ENCODE measurements at places on chromosomes 1 and 21.

- DNase-seq = peak; percentile 76
These were observed 13.6 kb upstream of the LAMTOR5 start for GRCh38 chr1:110420874-110421793.

DNA sequence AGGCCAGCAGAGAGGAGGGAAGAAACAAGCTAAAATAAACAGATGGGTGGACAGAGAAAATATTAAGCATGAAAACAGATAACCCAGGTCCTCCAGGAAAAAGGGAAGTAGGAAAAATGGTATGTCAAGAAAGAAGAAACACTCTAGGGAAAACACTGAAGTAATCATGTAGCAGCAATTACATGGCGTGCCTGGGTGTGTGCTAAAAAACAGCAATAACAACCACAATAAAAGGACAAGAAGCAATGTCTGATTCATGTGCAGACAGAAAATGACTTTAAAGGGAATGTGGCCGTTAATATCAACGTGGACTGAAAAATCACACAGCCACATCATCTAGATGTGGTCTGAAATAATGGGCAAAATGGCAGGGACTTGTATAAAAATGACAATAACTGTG lies 369.7 kb downstream of the PTBP2 start:
- DNase-seq = no peak

GRCh38 chr1:215825056-215825455 lies 258.0 kb downstream of the KCTD3 start:
- no peak for DNase-seq

DNA sequence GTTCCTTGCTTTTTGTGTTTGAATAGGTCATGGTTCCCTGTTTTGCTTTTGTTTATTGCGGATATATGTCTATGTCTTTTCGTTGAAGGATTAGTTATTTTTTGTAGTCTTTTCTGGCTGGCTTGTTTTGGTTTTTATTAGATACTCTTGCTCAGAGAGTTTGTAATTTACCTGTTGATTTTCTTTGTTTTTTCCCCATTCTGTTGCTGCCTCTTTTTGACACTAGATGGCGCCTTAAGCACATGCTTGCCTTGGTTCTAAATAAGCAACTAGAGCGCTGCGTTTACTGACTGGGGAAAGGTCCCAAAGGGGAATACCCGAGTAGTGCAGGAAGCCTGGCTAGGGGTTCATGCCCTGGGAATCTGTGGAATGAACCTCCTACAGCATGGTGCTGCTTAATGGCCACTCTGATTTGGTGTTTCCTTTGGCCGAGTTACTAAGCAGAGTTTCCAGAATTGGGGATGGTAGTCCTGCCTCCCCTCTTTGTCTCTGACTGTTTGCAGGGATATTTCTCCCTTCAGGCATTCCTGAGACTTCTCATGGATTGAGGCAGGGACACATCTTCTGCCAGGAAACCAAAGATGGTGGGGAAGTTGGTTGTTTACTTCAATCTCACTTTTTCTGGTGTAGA lies 143.2 kb downstream of the PTPRU start:
- no peak for DNase-seq

- DNase-seq = no peak
These were observed 6.4 kb upstream of the TNNI1 start for GRCh38 chr1:201427963-201428362.

DNA sequence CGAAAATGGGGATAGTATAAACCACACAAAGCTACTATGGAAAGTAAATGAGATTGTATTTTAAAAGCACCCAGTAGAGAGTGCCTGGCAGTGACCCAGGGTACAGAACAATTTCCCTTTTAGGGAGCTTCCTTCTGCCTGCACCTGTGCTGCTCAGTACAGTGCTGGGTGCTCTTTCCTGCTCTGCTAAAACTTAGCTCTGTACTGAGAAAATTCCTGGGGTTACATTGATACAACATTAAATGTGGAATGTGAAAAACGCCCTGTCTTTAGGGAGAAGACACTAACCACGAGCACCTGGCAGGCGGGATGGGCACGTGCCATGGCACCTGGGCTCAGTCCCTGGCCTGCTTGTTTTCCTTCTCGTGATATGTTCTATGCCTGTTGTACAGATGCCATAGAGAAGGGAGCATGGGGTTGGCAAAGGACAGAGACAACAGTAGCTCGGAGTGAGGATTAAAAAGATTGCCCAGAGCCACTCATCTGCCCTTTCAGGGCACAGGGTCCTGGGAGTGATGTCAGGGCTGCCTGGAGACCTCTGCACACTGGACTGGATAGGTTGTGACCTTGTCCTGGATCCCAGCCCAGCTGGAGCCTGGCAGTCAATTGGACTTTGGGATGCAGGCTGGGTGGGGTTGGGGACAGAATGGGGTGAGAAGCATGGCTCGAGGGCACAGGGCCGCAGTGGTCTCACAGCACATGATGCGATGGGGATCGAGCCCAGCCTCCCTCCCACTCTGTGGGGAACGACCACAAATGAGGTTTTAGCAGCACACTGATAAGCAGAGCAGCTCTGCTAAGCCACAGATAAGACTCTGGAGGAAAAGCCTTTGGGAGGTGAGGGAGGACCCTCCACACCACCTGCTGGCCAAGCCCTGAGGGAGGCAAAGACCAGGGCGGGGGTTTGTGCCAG lies 4.2 kb downstream of the SPATA46 start:
- DNase-seq = no peak

DNA sequence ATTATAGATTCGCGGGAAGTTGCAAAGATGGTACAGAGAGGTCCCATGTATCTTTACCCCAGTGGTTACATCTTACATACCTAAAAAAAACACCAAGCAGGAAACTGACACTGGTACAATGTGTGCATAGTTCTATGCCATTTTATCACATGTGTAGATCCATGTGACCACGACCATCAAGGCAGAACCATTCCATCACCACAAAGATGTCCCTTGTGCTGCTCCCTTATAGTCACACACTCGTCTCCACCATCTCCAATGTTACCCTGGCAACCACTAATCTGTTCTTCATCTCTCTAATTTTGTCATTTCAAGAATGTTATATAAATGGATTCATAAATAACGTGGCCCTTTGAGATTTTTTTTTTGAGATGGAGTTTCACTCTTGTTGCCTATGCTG lies 156.9 kb upstream of the MAGI3 start:
- DNase-seq = no peak

DNA sequence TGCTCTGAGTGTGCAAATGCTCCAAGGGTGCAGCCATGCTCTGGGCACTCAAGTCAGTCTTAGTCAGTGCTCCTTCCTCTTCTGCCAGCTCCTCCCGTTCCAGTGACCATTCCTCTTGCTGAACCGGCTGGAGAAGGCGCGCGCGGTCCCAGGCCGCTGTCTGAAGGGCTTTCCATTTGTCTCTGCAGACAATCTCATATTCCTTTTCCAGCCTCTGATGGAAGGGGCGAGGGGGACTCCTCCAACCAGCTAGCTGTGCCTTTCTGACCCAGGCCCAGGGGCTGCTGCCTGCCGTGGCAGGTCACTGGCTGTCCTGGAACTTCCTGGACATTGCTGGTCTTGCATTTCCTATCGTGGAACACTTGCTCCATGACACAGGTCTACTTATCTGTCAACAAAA lies 67.5 kb downstream of the RIPK4 start:
- no peak for DNase-seq

- no peak for DNase-seq
These were observed 12.2 kb downstream of the ADAMTS5 start for GRCh38 chr21:26954662-26955121.

DNA sequence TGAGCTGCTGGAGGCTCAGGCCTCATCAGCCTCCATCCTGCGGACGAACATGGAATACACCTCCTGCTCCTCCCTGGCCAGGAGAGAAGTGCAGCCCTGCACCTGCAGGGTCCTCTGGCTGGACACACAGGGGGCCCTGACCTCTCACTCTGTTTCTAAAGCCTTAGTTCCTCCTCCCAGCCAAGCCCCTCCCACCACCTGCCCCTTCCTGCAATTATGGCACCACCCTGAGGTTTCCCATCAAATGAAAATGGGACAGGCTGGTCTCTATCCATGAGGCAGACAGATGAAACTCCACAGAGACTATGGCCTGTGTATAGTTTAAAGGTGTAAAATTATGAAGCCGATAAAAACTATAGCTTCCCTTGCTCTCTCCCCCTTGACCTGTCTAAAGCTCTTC lies 42.6 kb downstream of the CACNA1S start:
- no peak for DNase-seq

- DNase-seq = no peak
These were observed 42.7 kb upstream of the DNASE2B start for GRCh38 chr1:84355556-84355955.

- DNase-seq = peak; percentile 35
These were observed 691.3 kb upstream of the CXADR start for GRCh38 chr21:16821588-16821987.

DNA sequence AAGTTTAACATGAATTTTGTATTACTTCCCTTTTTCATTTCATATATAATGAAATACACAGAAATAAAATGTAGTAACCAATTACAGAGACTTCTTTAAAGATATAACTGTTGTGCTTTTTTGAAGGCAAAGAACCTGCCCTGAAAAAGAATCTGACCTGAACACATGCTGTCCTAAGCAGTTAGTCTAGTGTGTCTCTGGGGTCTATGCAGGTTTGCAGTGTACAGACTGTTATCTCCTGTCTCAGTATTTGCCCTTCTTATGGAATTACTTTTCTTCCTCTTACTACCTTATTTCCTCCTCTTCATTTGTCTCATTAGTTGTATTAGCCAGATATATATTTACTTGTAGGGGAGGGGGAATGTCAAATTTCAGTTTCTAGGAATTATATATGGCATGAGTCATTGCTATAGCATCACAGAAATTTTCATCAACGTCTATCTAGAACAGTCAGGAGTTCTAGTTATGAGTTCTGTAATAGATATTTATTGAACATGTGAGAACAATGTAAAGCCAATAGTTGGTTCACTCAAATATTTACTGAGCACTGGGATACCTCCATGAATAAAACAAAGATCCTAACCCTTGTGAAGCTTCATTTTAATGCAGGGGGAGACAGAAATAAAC lies 28.4 kb upstream of the PLEKHO1 start:
- no peak for DNase-seq

- DNase-seq = peak; percentile 74
These were observed 19.3 kb upstream of the TBX19 start for GRCh38 chr1:168261390-168261789.

- no peak for DNase-seq
These were observed 28.5 kb upstream of the ANGPTL1 start for GRCh38 chr1:178899402-178899801.

GRCh38 chr1:29122682-29123052 lies 1.0 kb downstream of the TMEM200B start:
- peak; percentile 95 for DNase-seq

- DNase-seq = peak; percentile 77
These were observed 1.9 kb downstream of the MANEAL start for GRCh38 chr1:37795340-37796125.

GRCh38 chr1:46134660-46135331 lies 2.4 kb upstream of the PIK3R3 start:
- DNase-seq = peak; percentile 26

DNA sequence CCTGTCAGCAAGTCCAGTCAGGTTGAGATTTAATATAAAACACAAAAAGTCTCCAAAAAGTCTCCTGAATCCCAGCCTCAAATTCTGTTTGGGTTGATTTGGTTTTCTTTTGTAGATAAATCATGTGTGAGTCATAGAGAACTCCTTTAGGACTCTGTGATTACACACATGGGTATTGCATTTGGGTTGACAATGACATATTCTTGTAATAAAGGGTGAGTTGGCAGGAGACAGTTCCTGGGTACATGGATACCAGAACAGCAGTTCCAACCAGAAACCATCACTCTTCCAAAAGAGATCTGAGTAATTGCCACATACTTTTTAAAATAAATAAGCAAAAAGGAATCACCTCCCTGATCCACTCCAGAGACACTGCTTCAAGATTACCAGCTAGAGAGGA lies 8.9 kb downstream of the CR2 start:
- no peak for DNase-seq

GRCh38 chr1:205639567-205639966 lies 7.8 kb upstream of the ELK4 start:
- no peak for DNase-seq

GRCh38 chr21:25776440-25776839 lies 41.7 kb downstream of the GABPA start:
- DNase-seq = no peak

DNA sequence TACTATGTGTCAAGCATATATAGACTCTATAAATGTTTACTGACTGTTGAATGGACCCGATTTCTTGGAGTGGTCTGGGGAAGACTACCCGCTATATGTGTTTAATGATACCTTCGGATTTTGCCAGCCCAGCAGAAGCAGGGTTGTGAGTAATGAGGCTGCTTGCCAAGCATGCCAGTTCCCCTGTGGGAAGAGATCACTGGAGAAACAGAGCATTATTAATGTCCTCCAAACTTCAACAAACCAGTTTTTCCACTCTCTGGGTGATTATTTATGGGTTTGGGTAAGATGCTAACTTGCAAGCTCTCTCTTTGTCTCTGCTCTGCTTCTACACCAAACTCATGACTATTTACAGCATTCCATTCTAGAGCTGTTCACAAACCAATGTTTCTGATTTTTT lies 25.1 kb upstream of the PHGDH start:
- no peak for DNase-seq

DNA sequence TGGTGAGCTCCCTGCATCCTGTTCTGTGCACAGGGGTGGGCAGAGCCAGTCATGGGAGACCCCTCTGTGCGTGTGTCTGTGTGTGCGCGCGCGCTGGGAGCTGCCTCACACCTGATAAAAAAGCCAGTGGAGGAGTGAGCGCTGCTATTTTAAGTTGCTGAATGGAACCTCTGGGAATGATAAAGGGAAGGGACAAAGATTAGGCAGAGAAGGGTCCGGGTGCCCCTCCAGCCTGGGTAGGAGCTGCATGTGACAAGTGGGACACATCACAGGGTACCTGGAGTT lies 847 bp downstream of the ADORA1 start:
- no peak for DNase-seq

GRCh38 chr1:15064217-15064929 lies 89.2 kb upstream of the TMEM51 start:
- DNase-seq = no peak

- DNase-seq = peak; percentile 29
These were observed 24.2 kb upstream of the PHTF1 start for GRCh38 chr1:113783254-113784103.

DNA sequence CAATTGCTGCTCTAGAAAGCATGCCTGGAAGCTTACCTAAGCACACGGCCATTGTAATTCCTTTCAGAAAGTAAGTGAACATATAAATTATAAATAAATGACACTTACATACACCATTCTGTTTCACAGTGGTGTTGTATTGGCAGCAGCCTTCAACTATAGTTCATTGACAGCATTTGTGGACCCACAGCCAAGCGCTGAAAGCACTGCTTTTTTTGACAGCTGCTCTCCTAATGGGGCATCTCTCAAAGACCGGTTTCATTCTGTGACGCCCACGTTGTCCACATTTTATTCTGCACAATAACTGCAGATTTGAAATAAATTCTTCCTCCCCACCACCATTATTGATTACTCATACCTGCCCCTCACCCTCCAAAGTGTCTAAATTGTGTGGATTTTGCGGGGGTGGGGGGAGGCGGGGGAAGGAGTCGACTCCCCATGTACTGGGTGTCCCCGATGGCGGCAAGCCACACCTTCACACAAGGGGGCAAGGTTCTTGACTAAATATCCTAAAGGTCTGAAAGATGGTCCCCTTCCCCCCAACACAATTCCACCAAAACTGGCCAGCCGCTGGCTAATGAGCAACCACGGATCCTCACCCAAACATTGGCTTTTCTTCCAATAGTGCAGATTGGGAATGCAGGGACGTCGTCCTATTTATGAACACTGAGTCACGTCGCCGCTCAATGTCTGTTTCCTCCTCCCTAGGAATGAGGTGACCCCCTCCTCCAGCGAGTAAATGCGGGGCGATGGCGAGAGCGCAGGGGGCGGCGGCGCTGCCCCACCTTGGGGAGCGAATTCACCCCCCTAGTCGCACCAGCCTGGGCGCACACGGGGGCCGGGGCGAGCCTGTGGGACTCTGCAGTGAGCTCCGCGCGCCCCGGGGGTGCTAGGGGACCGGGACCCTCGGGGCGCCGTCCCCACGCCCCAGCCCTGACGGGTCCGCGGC lies 960 bp downstream of the RCAN1 start:
- DNase-seq = peak; percentile 43
